ELF-1 (cell line): ENCODE measurements at places on chromosomes 16 and 17.

- DNase-seq: no peak
These were observed 98.5 kb downstream of the METRNL start for GRCh38 chr17:83177611-83178532.

GRCh38 chr16:1470481-1471251, 4.2 kb downstream of the CLCN7 start:
- no peak for DNase-seq

DNA sequence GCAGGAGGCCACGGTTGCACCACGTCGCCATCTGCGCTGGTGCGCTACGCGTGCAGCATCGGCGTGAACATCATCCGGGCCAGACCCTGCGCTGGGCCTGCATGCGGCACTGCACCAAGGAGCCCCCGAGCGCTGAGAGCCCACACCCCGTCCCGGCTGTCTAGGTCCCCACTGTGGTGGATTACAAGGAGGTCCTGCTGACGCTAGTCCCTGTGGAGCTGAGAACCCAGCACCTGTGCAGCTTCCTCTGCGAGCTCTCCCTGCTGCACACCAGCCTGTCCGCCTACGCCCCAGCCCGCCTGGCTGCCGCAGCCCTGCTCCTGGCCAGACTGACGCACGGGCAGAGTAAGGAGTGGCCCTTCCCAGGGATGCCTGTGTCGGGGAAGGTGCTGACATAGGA, 10.8 kb upstream of the TEDC2 start:
- DNase-seq: no peak

- DNase-seq: no peak
These were observed 19.3 kb downstream of the CNTROB start for GRCh38 chr17:7951143-7951792.

DNA sequence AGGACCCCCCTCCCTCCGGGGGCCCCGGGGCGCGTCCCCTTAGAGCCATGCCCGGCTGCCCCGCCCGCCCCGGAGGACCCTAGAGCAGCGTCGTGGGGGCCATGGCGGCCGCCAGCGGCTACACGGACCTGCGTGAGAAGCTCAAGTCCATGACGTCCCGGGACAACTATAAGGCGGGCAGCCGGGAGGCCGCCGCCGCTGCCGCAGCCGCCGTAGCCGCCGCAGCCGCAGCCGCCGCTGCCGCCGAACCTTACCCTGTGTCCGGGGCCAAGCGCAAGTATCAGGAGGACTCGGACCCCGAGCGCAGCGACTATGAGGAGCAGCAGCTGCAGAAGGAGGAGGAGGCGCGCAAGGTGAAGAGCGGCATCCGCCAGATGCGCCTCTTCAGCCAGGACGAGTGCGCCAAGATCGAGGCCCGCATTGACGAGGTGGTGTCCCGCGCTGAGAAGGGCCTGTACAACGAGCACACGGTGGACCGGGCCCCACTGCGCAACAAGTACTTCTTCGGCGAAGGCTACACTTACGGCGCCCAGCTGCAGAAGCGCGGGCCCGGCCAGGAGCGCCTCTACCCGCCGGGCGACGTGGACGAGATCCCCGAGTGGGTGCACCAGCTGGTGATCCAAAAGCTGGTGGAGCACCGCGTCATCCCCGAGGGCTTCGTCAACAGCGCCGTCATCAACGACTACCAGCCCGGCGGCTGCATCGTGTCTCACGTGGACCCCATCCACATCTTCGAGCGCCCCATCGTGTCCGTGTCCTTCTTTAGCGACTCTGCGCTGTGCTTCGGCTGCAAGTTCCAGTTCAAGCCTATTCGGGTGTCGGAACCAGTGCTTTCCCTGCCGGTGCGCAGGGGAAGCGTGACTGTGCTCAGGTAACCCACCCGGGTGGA, 759 bp downstream of the ALKBH5 start:
- DNase-seq: peak; percentile 55

DNA sequence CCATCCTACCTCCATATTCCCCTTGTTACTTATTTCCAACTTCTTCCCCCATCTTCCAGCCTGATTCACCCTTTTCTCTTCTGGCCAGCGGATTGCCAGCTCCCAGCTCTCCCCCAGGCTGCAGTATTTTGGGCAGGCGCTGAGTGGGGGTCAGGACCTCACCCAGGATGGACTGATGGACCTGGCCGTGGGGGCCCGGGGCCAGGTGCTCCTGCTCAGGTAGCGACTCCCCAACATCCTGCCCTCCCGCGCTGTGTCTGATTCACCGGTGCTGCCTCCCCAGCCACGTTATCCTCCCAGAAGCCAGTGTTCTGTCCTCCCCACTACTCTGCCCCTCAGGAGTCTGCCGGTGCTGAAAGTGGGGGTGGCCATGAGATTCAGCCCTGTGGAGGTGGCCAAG, 15.4 kb downstream of the COX6A2 start:
- DNase-seq: no peak

DNA sequence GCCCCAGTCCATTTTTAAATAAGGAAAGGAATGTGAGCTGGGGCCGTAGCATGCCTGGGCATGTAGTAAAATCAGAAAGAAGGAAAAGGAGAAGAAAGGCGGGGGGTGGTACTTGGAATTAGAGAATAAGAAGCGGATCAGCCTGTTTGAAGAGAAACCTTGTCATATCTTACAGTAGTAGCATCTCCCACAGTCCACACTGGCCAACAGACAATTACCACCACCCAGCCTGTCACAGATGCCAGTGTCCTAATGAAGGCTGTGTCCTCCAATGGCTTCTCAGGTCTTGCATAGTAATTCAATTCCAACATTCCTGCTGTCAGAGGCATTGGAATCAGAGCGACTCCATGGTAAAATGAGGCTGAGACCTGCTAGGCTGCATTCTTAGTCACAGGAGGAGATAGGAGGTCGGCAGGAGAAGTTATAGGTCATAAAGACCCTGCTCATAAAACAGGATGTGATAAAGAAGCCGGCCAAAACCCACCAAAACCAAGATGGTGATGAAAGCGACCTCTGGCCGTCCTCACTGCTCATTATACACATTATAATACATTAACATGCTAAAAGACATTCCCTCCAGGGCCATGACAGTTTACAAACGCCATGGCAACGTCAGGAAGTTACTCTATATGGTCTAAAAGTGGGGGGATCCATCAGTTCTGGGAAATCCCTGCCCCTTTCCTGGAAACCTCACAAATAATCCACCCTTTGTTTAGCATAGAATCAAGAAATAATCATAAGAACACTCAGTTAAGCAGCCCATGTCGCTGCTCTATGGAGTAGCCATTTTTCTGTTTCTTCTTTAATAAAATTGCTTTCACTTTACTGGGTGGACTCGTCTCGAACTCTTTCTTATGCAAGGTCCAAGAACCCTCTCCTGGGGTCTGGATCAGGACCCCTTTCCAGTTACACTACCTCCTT, 9.6 kb upstream of the AKAP10 start:
- peak; percentile 74 for DNase-seq

GRCh38 chr16:50160495-50161164, 7.5 kb downstream of the TENT4B start:
- DNase-seq: no peak

DNA sequence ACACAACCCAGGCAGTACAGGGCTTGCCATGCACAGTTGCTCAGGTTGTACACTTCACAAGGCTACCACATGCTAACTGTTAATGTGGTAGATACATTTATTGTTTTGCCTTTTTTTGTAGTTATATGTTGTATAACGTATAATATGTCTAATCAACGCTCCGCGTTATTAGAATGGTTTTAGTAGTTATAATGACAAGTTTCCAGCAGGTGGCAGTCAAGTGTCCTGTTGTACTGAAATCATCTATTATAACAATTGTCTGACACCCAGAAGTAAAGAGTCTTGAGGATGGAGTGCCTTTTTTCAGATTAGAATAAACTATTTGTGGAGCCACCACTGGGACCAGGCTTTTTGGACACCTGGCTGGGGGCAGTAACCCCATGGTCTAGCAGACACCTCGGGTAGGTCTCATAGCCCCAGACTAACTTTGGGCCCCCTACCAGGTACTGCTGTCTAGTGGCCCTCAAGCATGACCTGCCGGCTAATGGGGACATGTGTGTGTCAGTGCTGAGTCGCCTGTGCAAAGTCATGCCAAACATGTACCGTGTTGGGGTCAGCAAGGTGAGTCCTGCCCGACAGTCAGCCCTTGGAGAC, 32.8 kb downstream of the MYO15A start:
- no peak for DNase-seq

GRCh38 chr16:2148714-2149629, 547 bp downstream of the RAB26 start:
- peak; percentile 41 for DNase-seq

DNA sequence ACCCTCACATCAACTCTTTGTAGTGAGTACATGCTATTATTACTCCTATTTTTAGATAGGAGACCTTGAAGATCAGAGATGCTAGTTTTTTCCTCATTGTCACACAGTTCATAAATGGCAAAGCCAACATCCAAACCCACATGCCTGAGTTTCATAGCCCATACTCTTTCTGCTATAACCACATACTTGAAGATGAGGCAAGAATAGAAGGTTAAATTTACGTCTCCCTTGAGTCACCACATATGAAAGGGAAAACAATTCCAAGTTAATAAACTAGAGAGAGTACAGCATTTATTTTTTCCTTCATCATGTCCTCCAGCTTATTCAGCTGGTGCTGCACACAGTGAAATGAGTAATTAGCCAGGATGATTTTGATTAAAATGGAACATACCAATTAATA, 23.7 kb downstream of the NUDT7 start:
- no peak for DNase-seq

DNA sequence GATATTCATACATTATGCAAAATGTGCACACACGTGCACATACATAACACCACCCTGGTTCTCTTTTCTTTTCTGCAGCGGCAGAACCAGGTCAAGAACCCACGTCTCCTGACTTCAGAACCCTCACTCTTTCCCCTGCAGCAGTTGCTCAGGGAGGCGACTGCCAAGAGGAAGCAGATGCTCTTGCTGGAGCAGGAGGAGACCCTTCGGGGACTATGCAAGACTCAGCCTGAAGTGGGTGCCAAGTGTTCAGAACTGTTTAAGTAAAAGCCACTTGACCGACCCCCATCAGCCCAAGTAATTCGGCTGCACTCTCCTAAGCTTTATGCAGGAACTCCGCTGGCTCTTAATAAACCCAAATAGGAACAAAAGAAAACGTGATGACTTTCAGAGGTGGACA, 193.8 kb downstream of the SLC39A11 start:
- no peak for DNase-seq

DNA sequence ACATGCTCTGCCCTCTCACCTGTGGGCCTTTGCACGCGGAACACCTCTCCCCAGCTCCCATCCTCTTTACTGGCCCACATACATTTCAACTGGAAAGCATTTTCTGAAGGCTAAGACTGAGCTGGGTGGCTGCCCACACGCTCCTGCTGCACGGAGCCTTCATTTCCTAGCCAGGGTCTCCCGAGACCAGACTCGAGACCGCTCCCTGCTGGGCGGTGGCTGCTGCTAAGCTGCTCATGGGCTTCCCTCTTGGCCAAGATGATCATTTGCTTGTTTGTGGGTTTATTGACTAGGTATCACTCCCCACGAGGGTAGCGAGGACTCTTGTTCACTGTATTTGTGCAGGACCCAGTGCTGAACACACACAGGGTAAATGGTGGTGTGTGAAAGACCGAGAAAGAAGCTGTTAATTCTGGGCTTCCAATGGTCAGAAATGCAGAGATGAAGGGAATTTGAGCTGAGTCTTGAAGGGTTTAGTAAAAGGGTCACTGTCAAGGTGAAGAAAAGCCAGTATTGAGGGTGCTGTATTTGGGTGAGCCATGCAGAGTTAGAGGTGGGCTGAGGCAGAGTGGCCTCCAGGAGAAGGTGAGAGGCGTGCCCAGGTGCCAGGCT, 907 bp downstream of the TRAPPC2L start:
- DNase-seq: peak; percentile 73

DNA sequence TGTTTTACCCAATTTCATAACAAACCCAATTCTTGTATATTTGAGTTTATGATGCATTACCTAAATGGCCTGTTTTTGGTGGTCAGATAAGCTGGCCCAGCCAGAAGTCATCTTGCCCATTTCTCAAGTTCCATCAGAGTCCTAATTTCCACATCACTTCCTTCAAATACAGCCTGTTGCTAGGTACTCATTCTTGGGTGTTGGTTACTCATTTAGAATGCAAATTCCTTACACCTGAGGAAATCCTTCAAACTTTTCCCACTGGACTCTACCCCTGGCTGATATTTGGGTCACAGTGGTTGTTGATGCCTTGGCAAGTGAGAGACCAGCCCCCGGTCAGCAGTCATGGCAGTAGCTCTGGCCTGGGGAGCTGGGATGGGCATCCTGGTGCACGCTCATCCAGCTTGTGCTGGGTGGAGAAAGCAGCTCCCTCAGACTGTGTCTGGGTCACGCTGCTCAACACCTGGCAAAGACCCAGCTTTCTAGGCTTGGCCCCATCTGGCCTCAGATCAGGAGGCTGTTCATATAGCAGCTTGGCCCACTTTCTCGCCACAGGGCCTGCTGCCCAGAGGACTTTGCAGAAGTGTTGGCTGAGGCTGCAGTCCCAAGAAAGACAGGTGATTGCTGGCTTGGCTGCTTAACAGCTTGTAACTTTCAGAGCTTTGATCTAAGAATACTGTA, 25.8 kb downstream of the WSB1 start:
- no peak for DNase-seq

- DNase-seq: peak; percentile 35
These were observed 113.2 kb upstream of the SDK2 start for GRCh38 chr17:73757420-73757819.
